ENCODE measurements at places on chromosomes 11 and 22. TPM values are rescaled to one million over a fixed set of nuclear protein-coding genes. Genes with fewer than 3 reads are reported as not detected.

GRCh38 chr11:109963101-109963500, 130.1 kb upstream of the ZC3H12C start:
- DNase-seq: no peak

SLCO2B1 gene
- total RNA-seq: 2.0 TPM

DNA sequence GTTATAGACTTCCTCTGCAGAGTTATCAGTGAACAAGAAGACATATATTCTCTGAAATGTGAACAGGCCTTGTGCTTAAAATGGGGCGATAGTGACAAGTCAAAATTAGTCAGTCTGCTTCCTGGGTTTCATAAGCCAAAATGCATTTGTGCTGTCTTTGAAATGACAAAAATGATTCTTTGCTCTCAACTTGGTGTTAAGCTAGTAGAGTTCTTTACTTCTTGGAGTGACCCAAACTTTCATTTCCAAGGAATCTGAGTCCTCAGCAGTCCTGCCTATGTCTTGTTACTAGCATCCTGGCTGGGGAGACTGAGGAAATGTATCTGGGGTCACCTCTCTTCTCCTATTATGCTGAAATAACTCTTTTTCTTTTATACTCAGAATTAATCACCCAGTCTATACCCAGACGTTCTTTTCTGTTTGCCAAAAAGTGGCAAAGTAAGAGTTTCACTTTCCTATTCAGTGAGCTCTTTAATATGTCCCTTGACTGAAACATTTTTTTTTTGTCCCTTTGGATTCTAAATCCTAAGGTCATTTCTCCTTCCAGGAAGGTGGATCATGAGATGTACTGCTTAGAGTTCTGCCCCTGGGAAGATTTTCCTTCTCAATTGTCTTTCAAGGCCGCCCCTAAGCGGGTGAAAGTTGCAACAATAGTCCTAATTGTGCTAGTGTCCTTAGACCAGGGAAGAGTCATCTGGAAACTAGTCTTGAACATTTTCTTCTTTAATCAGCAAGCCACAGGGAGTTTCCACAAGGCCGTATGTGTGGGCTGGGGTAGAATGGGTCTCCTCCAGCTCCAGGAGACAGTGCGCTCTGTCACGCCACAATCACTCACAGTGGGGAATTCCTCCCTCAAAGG, 53.0 kb upstream of the RDX start:
- DNase-seq: no peak

DNA sequence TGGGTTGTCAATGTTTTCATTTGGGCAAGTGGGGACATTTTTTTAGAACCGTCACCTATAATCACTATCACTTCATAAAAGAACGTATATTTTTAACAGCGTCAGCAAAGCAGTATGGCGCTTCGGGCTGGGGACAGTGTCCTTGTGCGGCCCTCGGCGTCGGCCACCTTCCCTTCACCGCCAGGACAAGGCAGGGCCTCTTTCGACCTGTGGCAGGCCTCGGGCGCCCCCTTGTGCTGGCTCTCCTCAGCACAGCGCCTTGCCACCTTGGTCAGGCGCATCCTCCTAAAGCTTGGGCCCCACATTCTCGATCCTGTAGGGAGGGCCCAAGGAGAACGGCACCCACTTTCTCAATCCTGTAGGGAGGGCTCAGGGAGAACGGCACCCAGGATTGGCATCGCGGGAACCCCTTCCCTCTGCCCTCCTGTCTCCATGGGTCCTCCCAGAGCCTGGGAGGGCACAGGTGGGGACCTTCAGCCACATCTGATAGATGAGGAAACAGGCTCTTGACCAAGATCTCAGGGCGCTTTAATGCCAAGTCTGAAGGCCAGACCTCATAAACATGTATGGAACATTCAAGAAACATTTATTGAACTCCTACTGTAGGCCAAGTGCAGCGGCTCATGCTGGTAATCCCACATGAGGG, 11.5 kb upstream of the FADD start:
- peak; percentile 75 for DNase-seq

- no peak for DNase-seq
Observed at GRCh38 chr11:35980686-35981390, 37.0 kb downstream of the LDLRAD3 start.

GRCh38 chr22:35977136-35977535, 51.5 kb downstream of the RBFOX2 start:
- DNase-seq: no peak

- DNase-seq: peak; percentile 8
Observed at GRCh38 chr22:33247758-33248157, 189.6 kb upstream of the SYN3 start.

GRCh38 chr11:15300341-15300740, 185.6 kb downstream of the INSC start:
- no peak for DNase-seq

DNA sequence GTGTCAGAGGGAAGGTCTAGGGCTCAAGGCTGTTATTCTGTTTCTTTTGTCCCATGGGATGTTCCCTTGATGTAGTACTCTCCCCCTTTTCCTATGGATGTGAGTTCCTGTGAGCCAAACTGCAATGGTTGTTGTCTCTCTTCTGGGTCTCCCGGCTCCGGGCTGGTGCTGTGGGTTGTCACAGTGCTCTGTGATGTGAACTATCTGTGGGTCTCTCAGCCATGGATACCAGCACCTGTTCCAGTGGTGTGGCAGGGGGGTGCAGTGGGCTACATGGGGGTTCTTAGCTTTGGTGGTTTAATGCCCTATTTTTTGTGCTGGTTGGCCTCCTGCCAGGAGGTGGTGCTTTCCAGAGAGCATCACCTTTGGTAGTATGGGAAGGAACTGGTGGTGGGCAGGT, 941.1 kb downstream of the KCNA4 start:
- DNase-seq: no peak

DNA sequence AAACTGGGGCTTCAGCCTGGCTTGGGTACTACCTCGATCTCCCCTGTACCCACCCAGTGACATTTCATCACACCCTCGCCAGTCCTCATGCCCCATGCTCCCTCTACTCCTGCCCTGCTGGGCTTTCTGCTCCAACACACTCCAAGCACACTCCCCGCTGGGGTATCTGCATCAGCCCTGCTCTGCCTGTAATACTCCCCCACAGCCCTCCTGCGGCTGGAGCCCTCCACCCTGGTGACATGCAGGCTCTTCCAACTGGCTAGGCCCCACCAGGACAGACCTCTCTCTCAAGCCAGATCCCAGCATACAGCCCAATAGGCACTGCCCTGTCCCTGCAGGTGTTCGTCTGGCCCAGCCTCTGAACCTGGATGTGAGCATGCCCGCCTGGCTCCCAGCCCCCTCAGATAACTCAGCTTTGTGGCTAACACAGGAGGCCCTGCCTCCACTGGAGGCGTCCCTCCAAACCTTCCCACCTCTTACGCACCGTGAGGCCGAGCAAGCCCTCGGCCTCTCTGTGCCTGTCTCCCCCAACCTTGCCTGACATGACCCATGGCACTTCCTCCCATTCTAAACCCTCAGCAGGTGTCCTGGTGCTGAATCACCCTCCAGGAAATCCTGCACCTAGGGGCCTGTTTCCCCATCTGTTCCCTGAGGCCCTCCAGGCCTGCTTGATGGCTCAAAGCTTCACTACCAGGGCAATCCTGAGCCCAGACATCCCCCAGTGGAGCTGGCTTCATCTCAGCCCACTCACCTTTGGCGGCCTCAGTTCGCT, 33.5 kb upstream of the TXNRD2 start:
- peak; percentile 62 for DNase-seq

TRIM64C gene
- total RNA-seq: not detected

DNA sequence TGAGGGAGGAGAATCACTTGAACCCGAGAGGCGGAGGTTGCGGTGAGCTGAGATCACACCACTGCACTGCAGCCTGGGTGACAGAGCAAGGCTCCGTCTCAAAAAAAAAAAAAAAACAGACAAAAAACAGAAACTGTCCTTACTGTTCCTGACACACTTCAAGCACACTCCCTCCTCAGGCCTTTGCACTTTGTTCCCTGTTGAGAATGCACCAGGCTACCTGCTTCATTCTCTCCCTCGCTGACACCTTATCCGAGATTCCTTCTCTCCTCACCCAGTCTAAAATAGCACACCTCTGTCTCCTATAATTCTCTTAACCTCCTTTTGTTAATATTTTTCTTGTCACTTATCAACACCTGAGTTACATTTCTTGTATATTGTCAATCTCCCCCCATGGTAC, 32.3 kb upstream of the TECTA start:
- DNase-seq: no peak

- DNase-seq: no peak
Observed at GRCh38 chr11:92477686-92478085, 253.1 kb downstream of the FAT3 start.

PIWIL4 gene
- total RNA-seq: 3.2 TPM

GRCh38 chr11:131723088-131723487, 352.7 kb downstream of the NTM start:
- no peak for DNase-seq

PAMR1 gene
- total RNA-seq: 0.43 TPM

ADAMTS15 gene
- total RNA-seq: 0.67 TPM

- DNase-seq: peak; percentile 81
Observed at GRCh38 chr11:113401718-113402117, 14.1 kb downstream of the ANKK1 start.

SH3BP1 gene
- total RNA-seq: not detected

DNA sequence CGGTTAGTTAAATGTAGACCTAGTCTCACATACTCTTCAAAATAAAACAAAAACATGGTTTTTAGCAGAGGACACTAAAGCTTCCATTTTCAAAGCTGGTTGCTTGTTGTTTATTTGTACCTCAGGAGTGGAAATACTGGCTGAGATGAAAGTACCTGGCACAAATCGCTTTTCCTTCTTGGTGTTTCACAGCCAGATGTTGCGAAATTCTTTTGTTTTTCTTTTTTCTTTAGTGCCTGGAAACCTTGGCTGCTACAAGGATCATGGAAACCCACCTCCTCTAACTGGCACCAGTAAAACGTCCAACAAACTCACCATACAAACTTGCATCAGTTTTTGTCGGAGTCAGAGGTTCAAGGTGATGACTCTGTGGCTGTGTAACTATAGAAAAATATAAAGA, 48.3 kb downstream of the KREMEN1 start:
- DNase-seq: no peak

HINFP gene
- 6.4 TPM for total RNA-seq

GRCh38 chr22:36075724-36076123, 47.1 kb upstream of the RBFOX2 start:
- no peak for DNase-seq

DNA sequence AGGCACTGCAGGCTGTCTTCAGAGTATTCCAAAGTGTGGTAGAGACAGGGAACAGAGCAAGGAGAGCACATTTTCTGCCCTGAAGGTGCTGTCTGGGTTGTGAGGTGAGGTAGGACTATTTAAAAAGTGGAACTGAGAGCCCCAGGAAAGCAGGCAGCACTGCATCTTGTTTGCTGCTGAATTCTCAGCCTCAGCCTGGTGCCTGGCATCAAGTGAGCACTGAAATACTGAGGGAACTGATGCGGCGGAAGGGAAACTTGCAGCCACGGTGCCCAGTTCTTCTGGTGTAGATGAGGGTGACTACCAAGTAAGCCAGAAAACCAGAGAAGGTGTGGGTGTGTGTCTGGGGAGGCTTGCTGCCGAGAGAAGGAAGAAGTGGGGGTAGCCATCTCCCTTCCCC, 59.5 kb downstream of the TNRC6B start:
- DNase-seq: no peak

DNA sequence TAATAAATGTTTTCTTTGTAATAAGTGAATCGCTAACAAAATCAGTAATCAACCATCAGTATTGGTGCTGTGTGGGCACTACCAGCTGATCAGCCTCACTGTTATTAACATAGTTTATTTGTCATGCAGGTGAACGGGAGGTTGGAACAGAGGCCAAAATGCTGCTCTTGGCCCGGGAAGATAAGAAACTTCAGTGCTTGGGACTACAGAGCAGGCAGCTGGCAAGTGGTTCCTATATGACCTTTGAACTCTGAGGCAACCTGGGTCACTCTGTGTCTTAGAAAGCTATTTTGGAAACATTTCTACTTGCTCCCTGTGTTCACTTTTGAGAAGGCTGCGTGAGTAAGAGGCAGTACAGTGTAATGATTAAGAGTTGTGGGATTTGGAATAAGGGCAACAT, 36.5 kb upstream of the DNAJB13 start:
- DNase-seq: no peak

CCDC116 gene
- total RNA-seq: not detected

CASP5 gene
- total RNA-seq: not detected

DNA sequence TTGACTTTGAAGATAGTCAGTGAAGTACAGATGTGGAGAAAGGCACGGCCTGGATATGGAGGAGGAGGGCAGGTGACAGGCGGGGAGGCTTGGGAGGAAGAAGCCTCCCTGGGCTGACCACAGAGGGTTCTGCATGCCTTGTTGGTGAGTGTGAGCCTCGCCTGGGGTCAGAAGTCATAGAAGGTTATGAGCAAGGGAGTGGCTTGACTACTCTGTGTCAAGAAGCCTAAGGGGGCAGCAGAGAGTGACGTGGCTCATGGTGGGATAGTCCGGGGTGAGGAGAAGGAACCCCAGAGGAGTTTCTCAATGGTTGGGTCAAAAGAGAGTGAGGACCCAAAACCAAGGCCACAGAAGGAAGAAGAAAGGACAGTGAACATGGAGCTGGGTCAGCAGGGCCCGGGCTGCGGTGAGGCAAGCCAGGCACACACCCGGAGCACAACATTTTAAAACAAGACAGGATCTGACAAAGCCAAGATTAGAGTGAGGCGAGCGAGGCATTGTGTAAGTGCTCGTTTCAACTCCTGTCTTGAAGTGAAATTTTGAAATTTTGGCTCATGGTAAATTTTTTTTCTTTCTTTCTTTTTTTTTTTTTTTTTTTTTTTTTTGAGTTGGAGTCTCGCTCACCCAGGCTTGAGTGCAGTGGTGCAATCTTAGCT, 31.9 kb downstream of the PDGFB start:
- DNase-seq: peak; percentile 69

DNA sequence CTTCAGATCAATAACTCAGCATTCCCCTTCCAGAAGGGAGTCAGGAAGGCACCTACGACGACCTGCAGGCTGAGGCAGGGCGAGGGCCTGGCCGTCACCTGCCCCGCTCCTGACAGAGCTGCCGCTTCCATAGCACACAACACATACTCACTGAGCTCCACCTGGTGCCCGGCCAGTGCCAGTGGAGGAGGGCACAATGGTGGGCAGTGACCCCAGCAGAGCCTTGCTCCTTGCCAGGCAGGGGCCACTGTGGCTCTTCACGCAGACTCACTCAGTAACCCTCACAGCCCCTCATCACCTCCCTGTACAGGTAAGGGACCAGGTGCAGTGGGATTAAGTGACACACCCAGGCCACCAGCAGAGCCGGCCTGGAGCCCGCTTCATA, 24.6 kb downstream of the LRFN4 start:
- no peak for DNase-seq

GRCh38 chr11:86515297-86516094, 140.8 kb downstream of the CCDC81 start:
- DNase-seq: peak; percentile 93

All from A172 (cell line).